ENCODE measurements at places on chromosomes 5 and 9.

DNA sequence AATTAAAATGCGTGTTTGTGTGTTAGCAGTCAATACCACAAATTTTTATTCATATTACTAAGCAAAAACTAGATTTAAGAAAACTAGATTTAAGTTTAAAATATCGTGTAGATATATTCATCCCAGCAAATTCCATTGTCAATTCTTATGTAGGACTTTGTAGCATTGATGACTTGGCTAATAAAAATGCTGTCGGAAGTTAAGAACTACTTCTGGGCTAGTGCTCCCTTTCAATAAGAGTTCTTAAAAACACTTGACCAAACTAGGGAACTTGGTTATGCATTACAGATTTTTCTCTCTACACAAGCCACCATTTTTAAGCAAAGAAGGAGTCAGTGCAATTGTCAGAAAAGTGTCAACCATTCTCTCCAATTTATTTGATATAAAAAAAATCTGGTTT lies 68.7 kb upstream of the RAD23B start:
- DNase-seq = no peak

GRCh38 chr5:53126521-53126920 lies 17.0 kb upstream of the MOCS2 start:
- DNase-seq = no peak

GRCh38 chr5:114418176-114419066 lies 56.6 kb downstream of the KCNN2 start:
- DNase-seq = peak; percentile 40

- no peak for DNase-seq
Measured at GRCh38 chr5:37696190-37697021, 143.4 kb downstream of the GDNF start.
